ENCODE measurements at places on chromosomes 4 and X. TPM values are rescaled to one million over a fixed set of nuclear protein-coding genes. Genes with fewer than 3 reads are reported as not detected.

Gene GPR173
- 1.9 TPM for total RNA-seq

Gene PRDM5
- 15.4 TPM for total RNA-seq

Gene DCLK2
- total RNA-seq = 4.8 TPM

Gene AFM
- not detected for total RNA-seq

Gene KLHL4
- total RNA-seq = under 0.01 TPM

Gene WAS
- 0.26 TPM for total RNA-seq

Gene AKAP4
- not detected for total RNA-seq

Gene ARHGAP6
- 5.5 TPM for total RNA-seq

Gene CCKAR
- 6.0 TPM for total RNA-seq

Gene UTP3
- total RNA-seq = 19.4 TPM

Gene ARMCX6
- total RNA-seq = 23.4 TPM

Gene PDHA2
- not detected for total RNA-seq

Gene SPANXN4
- not detected for total RNA-seq

Gene H2BW1
- not detected for total RNA-seq

Gene FHIP1A
- not detected for total RNA-seq

Gene SLC9B1
- 2.2 TPM for total RNA-seq

Gene HADH
- 10.4 TPM for total RNA-seq

Gene SMIM10
- total RNA-seq = 5.7 TPM

Gene BMP3
- under 0.01 TPM for total RNA-seq

Gene MAGEA8
- not detected for total RNA-seq

Gene HS3ST1
- under 0.01 TPM for total RNA-seq

Gene PSAPL1
- total RNA-seq = not detected

Gene PROM1
- not detected for total RNA-seq

Gene TBC1D25
- total RNA-seq = 5.7 TPM

Gene MAGEA10
- not detected for total RNA-seq

Gene SCD5
- total RNA-seq = 11.6 TPM

Gene BBS12
- total RNA-seq = 5.9 TPM

Gene SMAD1
- total RNA-seq = 22.1 TPM

Gene PLS3
- total RNA-seq = 141 TPM

Gene TMEM255A
- total RNA-seq = not detected

Gene KIAA0232
- 13.7 TPM for total RNA-seq

Data from bronchial smooth muscle cell (primary cell).